Lower leg skin (tissue), 4 donors: ENCODE measurements at places on chromosomes 11 and 22.

GRCh38 chr11:121340032-121340580 lies 47.5 kb downstream of the SC5D start:
- DNase-seq: no peak

DNA sequence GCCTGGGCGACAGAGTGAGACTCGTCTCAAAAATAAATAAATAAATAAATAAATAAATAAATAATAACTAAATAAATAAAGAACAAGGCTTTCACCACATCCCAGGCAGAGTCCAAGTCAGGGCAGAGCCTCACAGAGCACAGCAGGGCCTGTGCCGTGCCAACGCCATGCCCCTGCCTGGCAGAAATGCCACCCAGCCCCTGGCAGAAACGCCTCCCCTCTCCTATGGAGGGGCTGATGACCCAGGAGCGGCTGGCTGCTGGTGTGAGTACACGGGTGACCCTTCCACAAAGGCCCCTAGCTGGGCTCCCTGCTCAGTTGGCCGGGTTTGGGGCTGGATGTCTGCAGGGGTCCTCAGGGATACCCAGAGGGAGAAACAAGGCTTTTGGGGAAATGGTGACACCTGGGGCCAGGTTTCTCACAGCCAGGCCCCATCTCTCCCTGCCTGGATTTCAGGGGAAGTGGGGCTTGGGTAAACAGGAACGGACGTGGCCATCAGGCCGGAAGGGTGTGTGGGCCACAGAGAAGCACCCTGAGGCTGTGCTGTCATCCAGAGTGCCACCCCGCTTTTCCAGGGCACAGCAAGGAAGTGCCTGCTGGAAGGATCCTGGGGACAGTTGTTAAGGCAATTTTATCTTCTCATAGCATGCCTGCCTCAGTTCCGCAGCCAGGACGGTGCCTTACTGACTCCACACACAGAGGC lies 5.1 kb downstream of the BID start:
- DNase-seq: no peak

- no peak for DNase-seq
Observed at GRCh38 chr11:65726660-65727059, 6.1 kb upstream of the RNASEH2C start.

- DNase-seq: no peak
Observed at GRCh38 chr11:120199613-120200012, 11.2 kb upstream of the OAF start.

- no peak for DNase-seq
Observed at GRCh38 chr11:24043842-24044241, 453.0 kb upstream of the LUZP2 start.

- no peak for DNase-seq
Observed at GRCh38 chr11:108709741-108710140, 44.9 kb downstream of the DDX10 start.

DNA sequence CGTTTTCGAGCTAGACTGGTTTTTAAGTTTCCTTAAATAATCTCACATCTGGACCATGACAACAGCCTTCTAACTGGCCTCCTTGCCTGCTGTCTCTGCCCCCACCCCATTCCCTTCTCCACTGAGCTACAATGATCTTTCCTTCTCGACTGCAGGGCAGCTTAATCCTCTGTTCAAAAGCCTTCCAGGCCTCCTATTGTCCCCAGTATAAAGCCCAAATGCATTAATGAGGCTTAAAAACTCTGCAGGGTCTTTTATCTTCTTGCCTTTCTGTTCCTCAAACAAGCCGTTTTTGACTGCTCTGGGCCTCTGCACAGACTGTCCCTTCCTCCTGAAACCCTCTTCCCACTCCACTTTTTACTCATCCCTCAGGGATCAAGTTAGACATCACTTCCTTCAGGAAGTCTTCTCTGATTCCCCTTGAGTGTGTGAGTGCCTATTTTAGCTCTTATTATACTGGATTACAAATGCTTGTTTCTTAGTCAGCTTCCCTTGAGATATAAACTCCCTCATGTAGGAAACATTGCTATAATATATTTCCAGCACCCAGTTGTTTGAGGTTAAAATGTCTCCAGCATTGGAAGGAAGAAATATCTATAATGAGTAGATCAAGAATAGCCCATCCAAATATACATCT lies 23.6 kb upstream of the PAMR1 start:
- DNase-seq: no peak

DNA sequence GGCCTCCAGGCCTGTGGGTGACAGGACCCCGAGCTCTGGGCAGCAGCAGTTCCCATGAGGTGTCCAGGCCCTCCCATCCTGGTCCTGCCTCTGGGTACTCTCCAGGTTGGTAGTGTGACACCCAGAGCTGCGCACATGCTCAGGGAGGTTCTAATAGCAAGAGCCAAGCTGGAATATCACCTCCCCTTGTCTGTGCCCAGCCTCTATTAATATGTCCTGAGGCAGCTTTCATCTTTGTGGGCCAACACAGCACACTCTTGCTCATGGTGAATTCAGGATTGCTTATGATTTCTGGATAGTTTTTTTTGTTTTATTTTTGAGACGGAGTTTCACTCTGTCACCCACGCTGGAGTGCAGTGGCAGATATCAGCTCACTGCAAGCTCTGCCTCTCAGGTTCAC lies 3.3 kb downstream of the P2RX6 start:
- no peak for DNase-seq

- no peak for DNase-seq
Observed at GRCh38 chr11:96680211-96681018, 290.6 kb downstream of the JRKL start.

DNA sequence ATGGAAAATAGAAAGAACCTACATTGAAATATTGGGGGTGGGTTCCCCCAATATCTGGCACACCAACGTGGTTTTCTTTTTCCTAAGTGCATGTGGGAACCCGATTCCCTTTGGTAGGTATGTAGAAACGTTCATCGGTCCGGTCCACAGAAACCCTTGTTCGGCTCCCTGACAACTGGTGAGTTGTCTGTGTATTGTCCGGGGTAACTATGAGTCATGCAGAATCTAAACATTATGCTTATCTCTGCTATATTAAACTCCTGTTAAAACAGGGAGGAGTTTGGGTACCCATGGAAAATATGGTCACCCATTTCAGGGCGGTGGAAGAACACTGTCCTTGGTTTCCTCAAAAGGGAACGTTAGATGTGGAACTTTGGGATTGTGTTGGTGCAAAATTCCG lies 25.1 kb upstream of the ALDH3B2 start:
- no peak for DNase-seq

DNA sequence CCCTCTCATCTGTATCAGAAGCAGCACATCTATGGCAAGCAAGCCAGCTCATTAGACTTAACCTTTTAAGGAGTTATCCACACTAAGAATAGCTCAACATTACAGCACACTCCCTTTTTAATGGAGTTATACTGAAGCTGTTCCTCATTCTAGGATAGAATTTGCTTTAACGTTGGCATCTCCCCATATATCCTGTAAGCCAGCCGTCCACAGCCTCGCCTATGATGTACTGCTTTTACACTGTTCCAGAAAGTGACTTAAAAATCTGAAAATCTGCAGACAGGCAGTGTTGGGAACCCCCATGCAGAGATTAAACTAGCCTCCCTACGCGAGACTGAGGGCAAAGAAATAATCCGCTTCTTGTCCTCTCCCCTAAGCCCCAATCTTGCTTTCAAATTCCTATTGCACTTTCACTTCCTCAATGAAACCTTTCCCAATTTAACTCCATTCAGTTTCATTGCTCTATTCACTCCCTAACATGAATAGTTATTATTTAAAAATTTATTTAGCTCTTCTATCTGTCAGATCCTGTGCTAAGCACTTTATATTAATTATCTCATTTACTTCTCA lies 225.0 kb downstream of the BLID start:
- DNase-seq: no peak

GRCh38 chr11:128643661-128644317 lies 50.1 kb upstream of the FLI1 start:
- no peak for DNase-seq

GRCh38 chr22:37019309-37020191 lies at the start of the genes MPST and TST:
Gene MPST, plus strand, starts transcription at chr22:37019742. Its CDS starts 95 bp downstream, at chr22:37019837.
Gene TST, minus strand, starts transcription at chr22:37019447. Its CDS starts 715 bp downstream, at chr22:37018732.
- DNase-seq: peak; percentile 94

DNA sequence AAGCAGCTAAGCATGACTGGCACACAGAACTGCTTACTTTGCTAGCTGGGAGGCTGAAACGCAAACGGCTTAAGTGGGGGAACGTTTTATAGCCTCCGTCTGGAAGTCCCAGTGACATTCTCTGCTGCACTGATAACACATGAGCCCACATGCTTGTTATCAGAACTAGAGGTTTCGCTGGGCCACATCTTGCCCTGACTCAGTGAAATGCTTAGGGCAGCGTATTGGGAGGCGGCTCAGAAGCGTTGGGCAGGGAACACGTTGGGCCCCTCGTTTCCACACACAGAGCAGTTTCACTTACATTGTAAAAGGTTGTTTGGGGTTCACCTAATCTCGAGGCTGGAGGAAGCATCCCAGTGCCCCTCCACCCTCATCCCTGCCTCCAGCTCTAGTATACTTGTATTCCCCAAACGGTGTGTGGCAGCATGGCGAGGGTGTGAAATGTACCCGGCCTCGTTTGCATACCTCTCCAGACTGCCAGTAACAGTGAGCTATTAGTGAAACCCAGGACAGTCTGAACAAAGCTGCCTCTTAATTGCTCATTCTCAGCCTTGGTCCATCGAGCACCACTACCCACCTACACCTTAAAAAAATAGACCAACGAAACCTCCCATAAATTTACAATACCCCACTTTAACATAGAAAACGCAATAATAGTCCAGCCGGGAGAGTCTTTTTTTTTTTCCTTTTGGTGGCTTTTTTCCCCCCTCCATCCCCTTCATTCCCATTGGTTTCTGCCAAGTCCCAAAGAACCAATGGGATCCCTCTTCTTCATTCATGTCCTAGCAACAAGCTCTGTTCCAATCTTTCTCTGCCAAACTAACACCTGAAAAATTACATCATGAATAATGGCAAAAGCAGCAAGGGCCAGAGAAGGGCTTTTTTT lies 218.8 kb upstream of the SORL1-AS1 start:
- no peak for DNase-seq
